ENCODE measurements at places on chromosomes 2 and 18. TPM values are rescaled to one million over a fixed set of nuclear protein-coding genes. Genes with fewer than 3 reads are reported as not detected.

DNA sequence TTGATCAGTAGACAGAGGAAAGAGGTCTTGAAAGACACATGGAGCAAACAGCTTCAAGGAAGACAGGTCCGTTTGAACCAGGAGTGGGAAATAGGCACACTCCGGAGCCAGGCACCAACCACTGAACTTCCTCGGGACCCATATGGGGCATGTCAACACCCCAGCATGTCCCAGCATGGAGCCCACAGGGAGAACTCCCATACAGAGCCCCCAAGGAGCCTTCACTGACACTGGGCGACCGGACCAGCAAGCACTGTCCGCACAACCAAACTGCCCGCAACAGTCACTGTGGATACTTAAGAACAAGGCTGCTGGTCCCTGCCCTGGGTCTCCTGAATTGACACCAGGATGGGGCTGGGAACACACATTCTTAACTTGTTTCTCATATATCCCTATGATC is 286.2 kb upstream of the SALL3 start:
- H3K27ac ChIP-seq, result no peak overlapping the region
- no peaks in the 10 kb centered on the region for H3K4me1 ChIP-seq
- H3K27me3 ChIP-seq, result peaks cover 7% of the 10 kb centered on the region
- DNase-seq, result no peak
- peaks cover 21% of the 10 kb centered on the region for H3K36me3 ChIP-seq

Gene HOXD13
- not detected for total RNA-seq

Gene PPP1R1C
- total RNA-seq, result 3.7 TPM

Gene LYPD6B
- 1.6 TPM for total RNA-seq

GRCh38 chr2:102425441-102426132 is 2.6 kb downstream of the IL18RAP start:
- DNase-seq, result no peak
- H3K27ac ChIP-seq, result no peak overlapping the region
- H3K4me1 ChIP-seq, result no peaks in the 10 kb centered on the region
- H3K27me3 ChIP-seq, result no peaks in the 10 kb centered on the region
- no peaks in the 10 kb centered on the region for H3K36me3 ChIP-seq
- H3K4me3 ChIP-seq, result no peak overlapping the region

GRCh38 chr2:233832414-233832813 is 21.9 kb downstream of the HJURP start:
- no peak overlapping the region for H3K4me3 ChIP-seq
- no peak overlapping the region for H3K27ac ChIP-seq
- peaks cover 32% of the 10 kb centered on the region for H3K36me3 ChIP-seq
- peaks cover 7% of the 10 kb centered on the region for H3K4me1 ChIP-seq

DNA sequence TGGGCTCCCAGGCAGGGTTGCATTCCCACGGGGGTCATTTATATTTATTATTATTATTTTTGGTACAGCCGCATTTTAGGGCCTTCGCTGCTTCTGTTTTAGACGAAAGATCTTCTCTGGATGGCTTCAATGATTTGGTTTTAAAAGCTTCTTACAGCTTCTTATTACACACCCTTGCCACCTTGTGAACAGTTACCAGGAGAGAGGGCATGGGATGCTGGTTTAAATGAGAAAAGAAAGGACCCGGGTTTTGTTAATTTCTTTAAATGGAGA is 1.7 kb downstream of the SH3RF3 start:
- H3K27ac ChIP-seq, result no peak overlapping the region
- H3K36me3 ChIP-seq, result no peaks in the 10 kb centered on the region
- H3K27me3 ChIP-seq, result peaks cover 63% of the 10 kb centered on the region
- peaks cover 10% of the 10 kb centered on the region for H3K4me1 ChIP-seq
- no peak for DNase-seq
- H3K4me3 ChIP-seq, result no peak overlapping the region

DNA sequence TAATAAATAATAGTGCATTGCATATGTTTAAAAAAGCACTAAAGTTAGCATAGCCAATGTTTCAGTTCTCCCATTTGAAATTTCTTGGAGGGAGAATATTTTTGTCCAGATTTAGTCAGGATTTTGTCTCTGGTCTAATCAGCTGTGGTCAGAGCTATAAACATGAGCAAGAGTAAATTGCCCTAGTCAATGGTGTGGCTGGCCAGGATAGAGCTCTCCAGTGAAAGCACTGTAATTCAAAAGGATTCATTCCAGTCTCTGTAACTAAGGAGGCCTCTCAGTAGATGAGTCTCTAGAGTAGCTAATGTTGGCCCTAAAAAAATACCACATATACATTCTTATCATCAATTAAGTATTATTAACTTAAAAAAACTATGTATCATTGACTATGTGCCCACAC is 241.6 kb downstream of the CDCA7 start:
- H3K27ac ChIP-seq, result no peak overlapping the region
- H3K36me3 ChIP-seq, result peaks cover 35% of the 10 kb centered on the region
- H3K4me1 ChIP-seq, result no peaks in the 10 kb centered on the region
- DNase-seq, result no peak

DNA sequence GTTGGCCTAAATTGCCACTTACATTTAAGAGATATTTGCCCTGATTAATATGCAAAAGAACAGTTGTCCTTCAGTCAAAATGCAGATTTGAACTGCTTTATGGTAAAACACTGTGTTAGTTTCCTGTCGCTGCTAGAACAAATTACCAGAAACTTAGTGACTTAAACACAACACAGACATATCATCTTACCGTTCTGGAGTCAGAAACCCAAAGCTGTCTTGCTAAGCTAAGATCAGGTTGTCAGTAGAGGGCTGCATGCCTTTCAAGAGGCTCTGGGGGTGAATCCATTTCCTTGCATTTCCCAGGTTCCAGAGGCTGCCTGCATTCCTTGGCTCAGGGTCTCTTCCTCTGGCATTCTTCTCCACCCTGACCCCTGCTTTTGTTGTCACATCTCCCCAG is 149.5 kb downstream of the FAM161A start:
- H3K4me3 ChIP-seq, result no peak overlapping the region
- no peak for DNase-seq
- no peaks in the 10 kb centered on the region for H3K27me3 ChIP-seq
- H3K36me3 ChIP-seq, result no peaks in the 10 kb centered on the region
- no peaks in the 10 kb centered on the region for H3K4me1 ChIP-seq

DNA sequence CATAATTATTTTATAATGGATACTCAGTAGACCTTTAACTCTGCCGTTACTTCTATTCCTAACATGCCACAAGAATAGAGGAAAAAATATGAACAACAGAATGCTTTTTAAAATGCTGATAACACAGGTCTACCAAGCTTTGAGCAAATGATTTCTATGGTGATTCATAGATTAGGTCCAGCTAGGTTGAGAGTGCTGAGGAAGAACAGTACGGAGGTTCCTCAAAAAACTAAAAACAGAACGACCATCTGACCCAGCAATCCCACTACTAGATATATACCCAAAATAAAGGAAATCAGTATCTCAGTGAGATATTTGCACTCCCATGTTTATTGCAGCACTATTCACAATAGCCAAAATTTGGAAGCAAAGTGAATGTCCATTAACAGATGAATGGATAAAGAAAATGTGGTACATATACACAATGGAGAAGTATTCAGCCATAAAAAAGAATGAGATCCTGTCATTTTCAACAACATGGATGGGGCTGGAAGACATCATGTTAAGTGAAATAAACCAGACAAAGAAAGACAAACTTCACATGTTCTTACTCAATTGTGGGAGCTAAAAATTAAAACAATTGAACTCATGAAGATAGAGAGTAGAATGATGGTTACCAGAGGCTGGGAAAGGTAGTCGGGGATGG is 111.6 kb upstream of the SERTAD2 start:
- H3K4me1 ChIP-seq, result peaks cover 22% of the 10 kb centered on the region
- no peaks in the 10 kb centered on the region for H3K36me3 ChIP-seq
- H3K4me3 ChIP-seq, result no peak overlapping the region
- DNase-seq, result no peak
- H3K27me3 ChIP-seq, result peaks cover 48% of the 10 kb centered on the region
- H3K27ac ChIP-seq, result no peak overlapping the region

Gene TMEFF2
- 2.3 TPM for total RNA-seq

Gene ANKRD36C
- 8.7 TPM for total RNA-seq

Gene MAP3K20
- total RNA-seq, result 15.2 TPM

Gene GPR55
- total RNA-seq, result not detected

DNA sequence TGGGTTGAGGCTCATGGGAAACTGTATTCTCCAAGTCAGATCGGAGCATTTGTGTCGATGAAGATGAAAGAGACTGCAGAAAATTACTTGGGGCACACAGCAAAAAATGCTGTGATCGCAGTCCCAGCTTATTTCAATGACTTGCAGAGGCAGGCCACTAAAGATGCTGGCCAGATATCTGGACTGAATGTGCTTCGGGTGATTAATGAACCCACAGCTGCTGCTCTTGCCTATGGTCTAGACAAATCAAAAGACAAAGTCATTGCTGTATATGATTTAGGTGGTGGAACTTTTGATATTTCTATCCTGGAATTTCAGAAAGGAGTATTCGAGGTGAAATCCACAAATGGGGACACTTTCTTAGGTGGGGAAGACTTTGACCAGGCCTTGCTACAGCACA is 336.6 kb downstream of the PAX3 start:
- no peaks in the 10 kb centered on the region for H3K36me3 ChIP-seq
- H3K27ac ChIP-seq, result no peak overlapping the region
- no peak for DNase-seq
- no peak overlapping the region for H3K4me3 ChIP-seq
- no peaks in the 10 kb centered on the region for H3K27me3 ChIP-seq
- peaks cover 17% of the 10 kb centered on the region for H3K4me1 ChIP-seq

GRCh38 chr2:15895615-15896469 is 44.5 kb upstream of the MYCN start:
- H3K36me3 ChIP-seq, result peaks cover 16% of the 10 kb centered on the region
- peaks cover 62% of the 10 kb centered on the region for H3K4me1 ChIP-seq
- H3K4me3 ChIP-seq, result no peak overlapping the region
- H3K27me3 ChIP-seq, result peaks cover 6% of the 10 kb centered on the region
- no peak for DNase-seq

Gene UGT1A7
- not detected for total RNA-seq

DNA sequence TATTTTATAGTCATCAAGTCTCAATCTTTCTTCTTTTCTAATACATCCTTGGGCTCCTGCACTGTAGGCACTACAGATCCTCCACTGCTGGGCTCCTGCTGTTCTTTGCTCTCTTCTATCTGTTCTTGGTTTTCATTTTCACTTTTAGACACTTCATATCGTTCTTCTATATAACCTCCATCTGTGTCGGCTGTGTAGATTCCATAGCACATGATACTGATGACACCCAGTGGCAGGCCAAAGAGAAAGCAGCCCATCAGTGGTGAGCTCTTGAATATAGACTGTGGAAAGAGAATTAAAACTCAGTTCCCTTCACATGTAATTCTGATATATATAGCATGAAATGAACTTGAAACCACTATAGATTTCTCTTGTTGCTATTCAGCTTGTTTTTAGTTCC is 38.0 kb downstream of the TMX3 start:
- DNase-seq, result no peak
- no peak overlapping the region for H3K4me3 ChIP-seq
- no peak overlapping the region for H3K27ac ChIP-seq
- no peaks in the 10 kb centered on the region for H3K4me1 ChIP-seq
- H3K27me3 ChIP-seq, result no peaks in the 10 kb centered on the region

DNA sequence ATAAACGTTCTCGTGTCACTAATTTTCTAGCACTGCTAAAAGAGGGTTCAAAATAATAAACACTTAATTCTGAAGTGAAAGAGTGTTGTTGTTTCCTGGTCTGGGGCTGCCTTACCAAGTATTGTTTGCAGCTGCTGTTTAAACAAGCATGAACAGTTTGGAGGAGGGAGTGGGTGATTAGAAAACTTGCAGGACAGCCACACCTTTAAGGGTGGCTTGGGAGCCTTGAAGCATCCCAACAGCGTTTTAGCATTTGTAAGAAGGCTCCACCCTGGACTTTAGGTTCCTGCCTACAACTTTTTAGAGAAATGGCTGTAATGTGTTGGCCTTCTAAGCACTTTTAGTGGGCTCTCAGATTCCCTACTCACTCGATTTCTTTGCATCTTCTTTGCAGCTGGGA is 371.6 kb downstream of the TGIF1 start:
- no peaks in the 10 kb centered on the region for H3K27me3 ChIP-seq
- peaks cover 25% of the 10 kb centered on the region for H3K4me1 ChIP-seq
- peaks cover 6% of the 10 kb centered on the region for H3K36me3 ChIP-seq
- peak overlapping the region; percentile 59 for H3K27ac ChIP-seq

- no peaks in the 10 kb centered on the region for H3K36me3 ChIP-seq
- no peaks in the 10 kb centered on the region for H3K27me3 ChIP-seq
- DNase-seq, result no peak
- H3K4me1 ChIP-seq, result peaks cover 30% of the 10 kb centered on the region
- no peak overlapping the region for H3K4me3 ChIP-seq
These were observed 11.0 kb upstream of the DUSP2 start for GRCh38 chr2:96156011-96156820.

DNA sequence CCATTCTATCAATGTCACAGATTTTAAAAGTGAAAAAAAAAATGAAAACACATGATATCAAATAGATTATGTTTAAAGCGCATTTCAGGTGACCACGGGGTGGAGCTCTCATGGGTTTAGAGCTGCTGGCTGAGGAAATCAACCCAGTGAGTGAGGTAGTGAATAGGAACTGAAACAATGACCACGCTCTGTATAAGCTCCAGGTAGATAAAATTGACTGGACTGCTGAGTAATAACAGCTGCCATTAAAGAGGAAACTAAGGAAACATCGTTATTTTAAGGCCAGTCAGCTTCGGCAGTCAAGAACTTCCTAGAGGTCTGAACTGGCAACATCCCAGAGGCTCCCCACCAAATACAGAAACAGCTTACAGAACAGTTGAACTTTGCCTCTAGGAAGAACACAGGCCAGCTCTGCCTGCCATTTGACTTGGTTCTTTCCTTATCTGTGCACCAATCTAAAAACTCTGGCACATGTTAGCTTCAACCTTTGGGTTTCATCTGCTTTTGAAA is 185.9 kb downstream of the PDE1A start:
- no peak overlapping the region for H3K4me3 ChIP-seq
- peaks cover 15% of the 10 kb centered on the region for H3K4me1 ChIP-seq
- H3K27me3 ChIP-seq, result no peaks in the 10 kb centered on the region
- peak; percentile 31 for DNase-seq

DNA sequence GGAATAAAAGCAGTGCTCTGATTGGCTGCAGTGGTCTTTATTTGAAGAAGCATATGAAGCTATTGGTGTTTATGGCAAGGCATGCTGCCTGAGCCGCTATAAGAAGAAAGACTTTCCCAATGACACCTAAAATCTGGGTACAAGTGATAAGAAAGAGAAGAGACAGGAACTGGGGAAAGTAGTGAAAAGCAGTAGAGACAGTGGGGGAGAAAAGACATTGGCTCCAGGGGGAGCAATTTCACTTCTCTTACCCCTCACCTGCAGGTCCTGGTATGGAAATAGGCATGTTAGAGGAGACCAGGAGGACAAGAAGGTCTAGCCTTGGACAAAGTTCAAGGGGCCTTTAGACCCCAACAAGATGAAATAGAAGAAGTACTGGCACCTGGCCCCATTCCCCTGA is 47.1 kb downstream of the PLCL1 start:
- no peak overlapping the region for H3K27ac ChIP-seq
- H3K4me3 ChIP-seq, result no peak overlapping the region
- DNase-seq, result peak; percentile 20
- H3K27me3 ChIP-seq, result no peaks in the 10 kb centered on the region

- H3K4me1 ChIP-seq, result peaks cover 16% of the 10 kb centered on the region
- H3K27ac ChIP-seq, result no peak overlapping the region
- H3K36me3 ChIP-seq, result peaks cover 9% of the 10 kb centered on the region
- peak overlapping the region; percentile 65 for H3K4me3 ChIP-seq
These were observed 464 bp upstream of the TLX2 start for GRCh38 chr2:74513605-74514367.

Gene ITGA4
- 2.7 TPM for total RNA-seq

Gene GPAT2
- 0.55 TPM for total RNA-seq

GRCh38 chr2:221495731-221496130 is 76.4 kb downstream of the EPHA4 start:
- H3K4me3 ChIP-seq, result no peak overlapping the region
- H3K27ac ChIP-seq, result peak overlapping the region; percentile 83
- peaks cover 15% of the 10 kb centered on the region for H3K4me1 ChIP-seq
- H3K36me3 ChIP-seq, result no peaks in the 10 kb centered on the region
- H3K27me3 ChIP-seq, result no peaks in the 10 kb centered on the region
- no peak for DNase-seq

Measured in WTC11 (cell line).